ENCODE measurements at places on chromosomes 5 and 9.

GRCh38 chr9:91676046-91676445, 252.4 kb upstream of the NFIL3 start:
- DNase-seq = no peak

DNA sequence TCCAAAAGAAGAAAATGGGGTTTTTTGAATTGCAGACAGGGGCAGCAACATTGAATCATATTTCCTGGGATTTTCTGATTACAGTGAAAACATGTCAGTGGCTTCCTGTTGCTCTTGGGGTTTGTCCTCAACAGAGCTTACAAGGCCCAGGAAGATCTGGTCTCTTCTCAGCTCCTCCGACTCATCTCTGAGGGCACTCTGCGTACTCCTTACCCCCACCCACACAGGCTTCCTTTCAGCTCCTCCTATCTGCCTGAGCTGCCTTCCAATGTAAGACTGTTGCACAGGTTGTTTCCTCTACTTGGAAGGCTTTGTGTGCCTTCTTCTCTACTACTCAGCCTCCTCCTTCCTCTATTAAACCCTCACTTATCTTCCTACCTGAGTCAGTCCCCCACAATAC, 245.1 kb upstream of the MEF2C start:
- no peak for DNase-seq

- no peak for DNase-seq
Measured at GRCh38 chr9:14006386-14007187, 307.4 kb downstream of the NFIB start.

- no peak for DNase-seq
Measured at GRCh38 chr5:170861667-170861916, 226 bp upstream of the RANBP17 start.

DNA sequence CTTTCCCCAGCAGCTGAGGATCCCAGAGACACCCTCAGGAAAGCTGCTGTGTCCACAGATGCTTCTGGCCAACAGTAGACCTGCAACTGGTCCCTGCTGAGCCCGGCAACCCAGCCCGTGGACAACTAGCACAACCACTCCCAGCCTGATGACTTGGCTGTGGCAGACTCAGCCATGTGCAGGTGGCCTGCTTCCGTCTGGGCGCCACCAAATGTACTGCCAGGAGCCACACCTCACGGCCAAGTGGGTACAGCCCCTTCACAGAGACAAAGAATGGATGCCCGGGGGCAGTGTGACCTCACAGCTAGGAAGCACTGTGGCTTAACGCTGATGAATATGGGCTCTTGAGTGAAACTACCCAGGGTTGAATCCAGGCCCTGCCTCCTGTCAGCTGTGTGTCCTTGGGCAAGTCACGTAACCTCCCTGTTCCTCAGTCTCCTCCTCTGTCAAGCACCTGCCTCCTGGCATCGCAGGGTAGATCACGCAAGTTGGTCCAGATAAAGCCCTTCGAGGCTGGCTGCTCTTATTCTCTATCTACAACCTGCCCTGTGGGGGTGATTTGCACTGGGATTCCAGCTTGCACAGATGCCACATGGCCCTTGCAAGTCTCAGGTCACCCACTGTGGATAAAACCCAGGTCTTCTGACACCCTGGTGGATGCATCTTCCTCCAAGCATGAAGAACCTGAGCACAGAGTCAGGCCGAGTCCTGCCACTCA, 225.0 kb downstream of the PBX3 start:
- no peak for DNase-seq

DNA sequence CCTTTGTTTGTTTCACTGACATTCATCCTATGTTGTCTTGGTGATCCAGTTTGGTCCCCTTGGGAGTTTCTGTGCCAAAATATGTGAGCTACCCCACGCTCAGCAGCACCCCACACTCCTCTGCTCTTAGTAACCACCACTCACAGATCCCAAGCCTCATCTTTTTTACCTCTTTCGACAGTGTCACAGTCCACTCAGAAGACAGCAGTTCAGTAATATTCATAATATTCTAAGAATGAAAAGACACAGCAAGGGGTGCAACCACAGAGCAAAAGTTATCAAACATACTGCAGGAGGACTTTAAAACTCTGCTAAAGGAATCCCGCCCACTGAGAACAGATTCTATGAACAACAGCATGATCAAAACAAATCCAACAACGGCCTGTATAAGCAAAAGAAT, 28.2 kb downstream of the RNF130 start:
- no peak for DNase-seq

All from NCI-H524 treated with DMSO at 0.1 percent for 48 hours (cell line).